SHP77 treated with DMSO at 0.1 percent for 48 hours (cell line): ENCODE measurements at places on chromosomes 6 and 20.

- DNase-seq, result no peak
Measured at GRCh38 chr6:105072798-105073199, 107.0 kb downstream of the POPDC3 start.

- no peak for DNase-seq
Measured at GRCh38 chr20:51462566-51463276, 79.8 kb downstream of the NFATC2 start.

DNA sequence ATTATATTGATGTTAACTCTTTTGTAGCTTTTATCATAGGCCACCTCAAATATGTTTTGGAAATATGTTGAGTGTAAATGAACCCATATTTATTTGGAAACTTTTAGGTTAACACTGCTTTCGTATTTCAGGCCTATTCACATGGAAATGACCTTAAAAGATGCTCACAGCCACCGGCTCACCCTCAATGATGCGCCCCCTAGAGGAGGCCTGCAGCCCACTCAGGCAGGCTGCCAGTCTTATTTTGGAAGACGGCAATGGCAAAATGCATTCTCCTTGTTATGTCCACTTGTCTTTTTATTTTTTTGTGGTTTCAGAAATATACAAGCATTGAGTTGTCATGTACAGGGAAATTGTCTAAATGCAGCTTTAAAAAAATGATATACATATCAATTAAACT lies 869.7 kb downstream of the PHF3 start:
- DNase-seq, result no peak

DNA sequence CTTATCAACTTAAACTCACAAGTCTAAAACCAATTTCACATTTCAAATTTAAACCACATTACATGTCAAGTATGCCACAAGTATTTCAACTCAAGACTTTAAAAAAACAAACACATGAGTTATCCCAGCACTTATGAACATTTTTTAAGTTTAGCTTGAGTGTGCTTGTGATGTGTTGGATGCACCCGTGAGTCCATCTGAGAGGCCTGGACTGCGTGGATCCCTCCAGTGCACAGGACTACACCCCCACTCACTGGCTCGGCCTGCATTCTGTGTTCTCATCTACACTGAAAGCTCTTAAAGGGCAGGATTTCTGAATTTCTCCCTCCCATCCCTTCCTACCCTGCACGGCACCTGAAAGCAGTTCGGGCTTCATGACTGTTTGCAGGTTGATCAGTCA lies 128.8 kb upstream of the CD93 start:
- no peak for DNase-seq

DNA sequence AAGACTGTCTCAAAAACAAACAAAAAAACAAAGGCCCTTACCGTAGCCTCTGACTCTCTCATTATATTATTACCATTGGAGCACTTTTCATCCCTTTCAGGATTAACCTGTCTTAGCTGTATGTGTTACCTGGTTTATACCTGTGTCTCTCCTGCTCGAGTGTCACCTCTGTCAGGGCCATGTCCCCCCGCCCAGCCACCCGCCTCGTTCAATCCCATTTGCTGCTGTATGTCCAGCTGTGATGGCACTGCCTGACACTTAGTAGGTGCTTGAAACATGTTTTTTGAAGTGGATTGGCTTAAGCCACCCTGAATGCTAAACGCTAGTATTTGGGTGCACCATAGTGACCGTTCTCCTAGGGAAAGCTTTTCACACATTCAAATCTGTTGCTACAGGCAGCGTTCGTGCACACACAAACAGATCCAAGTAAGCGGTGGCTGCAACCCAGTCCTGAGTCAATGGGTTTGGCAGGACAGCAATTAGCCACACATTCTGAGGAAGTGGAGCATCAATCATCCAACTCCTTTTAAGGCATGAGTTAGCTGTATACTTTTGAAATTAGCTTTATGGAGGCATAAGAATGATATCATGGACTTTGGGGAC lies 98.9 kb upstream of the ZNF217 start:
- no peak for DNase-seq

- no peak for DNase-seq
Measured at GRCh38 chr20:2390951-2391675, 10.4 kb downstream of the TGM6 start.

DNA sequence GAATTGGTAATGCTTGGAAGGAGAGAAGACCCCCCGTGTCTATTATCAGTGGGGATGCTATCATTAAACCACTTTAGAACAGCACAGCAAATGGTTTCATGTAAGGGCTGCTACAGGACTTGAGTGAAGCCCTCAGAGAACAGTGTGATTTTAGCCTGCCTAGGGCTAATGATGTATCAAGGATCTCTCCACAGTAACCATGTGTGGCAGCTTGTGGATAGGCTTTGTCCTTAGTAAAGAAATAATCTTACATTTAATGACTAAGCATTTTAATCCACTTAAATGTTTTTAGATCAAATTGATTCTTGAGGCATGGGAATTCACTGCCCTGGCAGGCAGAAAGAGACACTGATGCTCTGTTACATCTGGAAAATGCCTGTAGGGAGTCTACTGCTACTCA lies 495.1 kb downstream of the NKAIN2 start:
- DNase-seq, result no peak

DNA sequence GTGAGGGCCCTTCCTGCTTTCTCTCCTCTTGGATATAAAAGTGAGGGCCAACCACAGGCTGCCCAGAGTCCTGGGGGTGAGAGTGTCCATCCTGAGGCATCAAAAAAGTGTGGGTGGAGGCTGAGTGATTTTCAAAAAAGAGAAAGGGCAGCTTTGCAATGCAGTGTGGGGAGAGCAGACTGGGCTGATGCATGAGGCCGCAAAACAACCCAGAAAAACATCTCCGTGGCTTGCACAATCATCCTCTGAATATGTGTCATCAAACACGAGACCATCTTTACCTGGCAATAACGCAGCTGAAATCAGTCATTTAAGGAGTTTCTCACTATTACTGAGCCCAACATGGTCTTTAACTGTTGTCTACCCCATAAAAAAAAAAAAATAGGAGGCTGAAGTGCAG lies 191.2 kb upstream of the SOX4 start:
- no peak for DNase-seq

- no peak for DNase-seq
Measured at GRCh38 chr6:53701333-53702218, 36.0 kb upstream of the KLHL31 start.

- DNase-seq, result no peak
Measured at GRCh38 chr6:152378169-152378568, 259.0 kb downstream of the SYNE1 start.

DNA sequence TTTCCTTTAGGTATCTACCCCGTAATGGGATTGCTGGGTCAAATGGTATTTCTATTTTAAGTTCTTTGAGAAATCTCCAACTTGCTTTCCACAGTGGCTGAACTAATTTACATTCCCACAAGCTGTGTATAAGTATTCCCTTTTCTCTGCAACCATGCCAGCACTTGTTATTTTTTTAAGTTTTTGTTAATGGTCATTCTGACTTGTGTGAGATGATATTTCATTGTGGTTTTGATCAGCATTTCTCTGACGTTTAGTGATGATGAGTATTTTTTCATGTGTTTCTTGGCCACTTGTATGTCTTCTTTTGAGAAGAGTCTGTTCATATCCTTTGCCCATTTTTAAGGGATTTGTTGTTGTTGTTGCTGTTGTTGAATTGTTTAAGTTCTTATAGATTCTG lies 871.1 kb downstream of the KIF16B start:
- DNase-seq, result no peak

GRCh38 chr6:119620846-119621555 lies 271.4 kb upstream of the MAN1A1 start:
- DNase-seq, result no peak

DNA sequence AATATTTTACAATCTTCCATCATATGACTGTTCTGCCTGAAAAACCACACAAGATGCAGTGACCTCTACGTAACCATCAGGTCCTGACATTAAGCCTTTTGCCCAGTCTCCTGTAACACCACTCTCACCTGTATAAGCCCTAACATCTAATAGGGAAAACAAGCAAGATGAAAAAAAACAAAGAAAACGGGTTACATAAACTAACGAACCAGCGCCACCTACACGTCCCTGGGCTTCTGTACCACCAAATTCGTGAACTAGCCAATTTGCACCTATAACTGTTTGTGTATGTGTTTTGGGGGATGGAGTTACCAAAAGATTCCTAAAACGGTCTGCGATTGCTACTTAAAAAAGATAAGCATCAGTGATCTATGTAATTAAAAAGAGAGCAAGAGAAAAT lies 70.2 kb downstream of the BLOC1S5 start:
- no peak for DNase-seq

DNA sequence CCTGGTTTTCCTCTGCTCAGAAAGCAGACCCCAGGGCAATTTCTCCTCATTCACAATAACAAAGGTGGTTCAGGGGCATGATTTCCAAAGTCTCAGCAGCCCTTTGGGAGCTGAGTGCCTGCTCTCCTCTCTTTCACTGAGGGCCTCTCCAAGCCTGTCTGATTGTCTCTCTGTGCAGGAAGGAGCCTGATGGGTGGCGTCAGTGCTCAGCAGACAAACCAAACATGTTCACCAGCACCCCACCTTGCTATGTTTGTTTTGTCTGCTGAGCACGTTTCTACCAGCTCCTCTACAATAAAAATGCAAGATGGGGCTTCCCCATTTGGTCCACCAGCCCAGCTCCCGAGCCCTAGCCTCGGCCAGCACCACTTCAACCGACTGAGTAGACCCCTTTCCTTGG lies 25.4 kb upstream of the TCP11 start:
- DNase-seq, result no peak

- DNase-seq, result no peak
Measured at GRCh38 chr6:142731611-142732010, 213.4 kb downstream of the HIVEP2 start.

DNA sequence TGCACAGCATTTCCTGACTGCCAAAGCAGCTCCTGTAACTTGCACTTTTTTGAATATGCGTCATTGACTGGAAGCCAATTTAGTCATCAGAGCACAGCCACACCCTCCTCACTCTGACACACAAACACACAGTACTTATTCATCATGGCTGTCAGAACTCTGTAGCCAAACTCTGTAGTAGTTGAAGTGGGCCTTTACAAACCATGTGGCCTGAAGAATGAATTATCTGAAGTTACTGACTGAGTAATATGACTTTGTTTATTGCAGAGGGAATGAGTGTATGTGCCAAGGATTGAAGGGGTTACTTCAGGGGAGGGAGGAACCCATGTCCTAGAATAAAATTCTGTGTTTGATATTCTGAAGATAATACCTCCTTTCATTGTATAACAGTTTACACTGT lies 102.7 kb downstream of the FIG4 start:
- DNase-seq, result peak; percentile 71

GRCh38 chr6:138535728-138536455 lies 36.6 kb upstream of the NHSL1 start:
- DNase-seq, result no peak

GRCh38 chr6:56750686-56751085 lies 108.0 kb upstream of the DST start:
- no peak for DNase-seq

DNA sequence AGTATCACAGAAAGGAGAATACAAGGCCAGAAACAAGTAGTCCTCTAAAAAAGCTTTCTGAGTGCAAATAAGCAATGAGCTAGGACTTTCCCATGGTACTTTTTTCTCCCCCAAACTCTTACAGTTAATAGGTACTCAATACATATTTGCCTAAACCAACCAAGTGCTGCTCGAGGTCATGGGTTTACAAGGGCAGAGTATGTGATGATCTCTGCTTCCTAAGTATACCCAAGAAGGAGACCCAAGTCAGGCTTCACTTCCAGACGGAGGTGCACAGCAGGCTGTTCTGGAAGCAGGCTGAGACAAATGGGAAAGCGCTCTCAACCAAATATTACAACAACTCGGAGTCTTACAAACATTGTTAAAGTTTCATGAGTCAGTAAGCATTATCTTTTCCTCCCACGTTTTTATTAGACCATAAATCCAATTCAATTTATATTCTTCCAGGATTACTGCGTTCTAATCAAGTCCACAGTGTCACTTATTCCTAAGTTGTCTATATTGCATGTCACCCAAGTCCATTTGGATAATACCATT lies 8.1 kb downstream of the FYN start:
- DNase-seq, result no peak

DNA sequence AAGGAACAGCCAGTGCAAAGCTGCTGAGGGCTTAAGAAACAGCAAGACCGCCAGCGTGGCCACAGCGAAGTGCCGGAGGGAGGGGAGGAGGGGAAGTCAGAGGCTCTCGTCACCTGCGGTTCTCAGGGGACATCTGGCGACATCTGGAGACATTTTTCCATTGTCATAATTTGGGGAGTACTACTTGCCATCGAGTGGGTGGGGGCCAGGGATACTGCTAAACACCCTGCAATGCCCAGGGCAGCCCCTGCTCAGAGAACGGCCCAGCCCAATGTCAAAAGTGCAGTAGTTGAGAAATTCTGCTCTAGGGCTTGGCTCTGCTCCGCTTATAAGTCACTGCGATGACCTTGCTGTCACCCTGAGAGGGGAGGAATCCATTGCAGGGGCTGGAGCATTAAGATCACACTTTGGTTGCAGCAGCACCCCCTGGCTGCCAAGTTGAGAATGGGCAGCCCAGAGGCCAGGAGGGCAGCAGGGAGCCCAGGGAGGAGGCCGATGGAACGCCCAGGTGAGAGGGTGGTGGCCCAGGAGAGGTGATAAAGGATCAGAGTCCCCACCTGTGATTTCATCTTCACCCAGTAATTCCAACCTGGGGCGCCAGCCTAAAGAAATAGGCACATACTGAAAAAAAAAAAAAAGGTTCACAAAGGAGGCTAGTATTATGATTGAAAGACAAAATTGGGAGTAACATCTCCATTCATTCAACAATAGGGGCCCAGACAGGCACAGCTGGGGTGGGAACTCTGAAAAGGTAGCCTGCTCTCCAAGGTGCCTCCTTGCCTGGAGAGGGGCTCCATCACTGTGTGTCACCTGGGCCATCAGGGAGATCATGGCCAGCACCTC lies 218.2 kb downstream of the BMP7 start:
- DNase-seq, result peak; percentile 6

GRCh38 chr20:16930656-16931055 lies 182.5 kb downstream of the OTOR start:
- DNase-seq, result no peak

- DNase-seq, result no peak
Measured at GRCh38 chr6:34661357-34661756, 35.2 kb downstream of the ILRUN start.

- DNase-seq, result no peak
Measured at GRCh38 chr6:135438907-135439535, 58.5 kb downstream of the AHI1 start.

DNA sequence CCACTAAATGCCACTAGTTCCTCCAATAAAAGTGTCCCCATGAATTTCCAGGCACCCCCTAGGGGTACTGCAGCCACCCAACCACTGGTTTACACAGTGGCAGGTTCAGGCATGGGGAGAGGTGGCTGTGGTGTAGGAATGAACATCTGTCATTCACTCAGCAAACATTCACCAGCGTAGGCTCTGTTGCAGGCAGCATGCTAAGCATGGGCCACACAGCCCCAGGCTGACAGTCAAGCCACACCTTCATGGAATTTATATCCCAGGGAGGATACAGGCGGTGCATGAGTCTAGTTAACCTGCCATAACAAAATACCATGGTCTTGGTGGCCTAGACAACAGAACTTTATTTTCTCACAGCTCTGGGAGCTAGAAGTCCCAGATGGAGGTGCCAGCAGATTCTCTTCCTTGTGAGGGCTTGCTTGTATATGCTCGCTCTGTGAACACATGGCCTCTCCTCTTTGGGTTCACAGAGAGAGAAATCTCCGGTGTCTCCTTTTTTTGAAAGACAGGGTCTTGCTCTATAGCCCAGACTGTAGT lies 135.7 kb downstream of the EYA2 start:
- no peak for DNase-seq

- DNase-seq, result peak; percentile 17
Measured at GRCh38 chr20:45919542-45920399, 7.8 kb upstream of the PLTP start.

- no peak for DNase-seq
Measured at GRCh38 chr6:30042476-30042875, 18.6 kb upstream of the POLR1H start.
